ENCODE measurements at places on chromosomes 6 and 20.

- no peak for DNase-seq
Measured at GRCh38 chr6:111870742-111871064, 2.5 kb downstream of the FYN start.

GRCh38 chr20:2697768-2698167, 5.2 kb downstream of the EBF4 start:
- no peak for DNase-seq

GRCh38 chr6:36822506-36823269, 16.6 kb downstream of the CPNE5 start:
- DNase-seq: no peak

- no peak for DNase-seq
Measured at GRCh38 chr20:9516234-9516871, 2.0 kb downstream of the LAMP5 start.

GRCh38 chr6:40336296-40336695, 250.9 kb downstream of the LRFN2 start:
- DNase-seq: no peak

DNA sequence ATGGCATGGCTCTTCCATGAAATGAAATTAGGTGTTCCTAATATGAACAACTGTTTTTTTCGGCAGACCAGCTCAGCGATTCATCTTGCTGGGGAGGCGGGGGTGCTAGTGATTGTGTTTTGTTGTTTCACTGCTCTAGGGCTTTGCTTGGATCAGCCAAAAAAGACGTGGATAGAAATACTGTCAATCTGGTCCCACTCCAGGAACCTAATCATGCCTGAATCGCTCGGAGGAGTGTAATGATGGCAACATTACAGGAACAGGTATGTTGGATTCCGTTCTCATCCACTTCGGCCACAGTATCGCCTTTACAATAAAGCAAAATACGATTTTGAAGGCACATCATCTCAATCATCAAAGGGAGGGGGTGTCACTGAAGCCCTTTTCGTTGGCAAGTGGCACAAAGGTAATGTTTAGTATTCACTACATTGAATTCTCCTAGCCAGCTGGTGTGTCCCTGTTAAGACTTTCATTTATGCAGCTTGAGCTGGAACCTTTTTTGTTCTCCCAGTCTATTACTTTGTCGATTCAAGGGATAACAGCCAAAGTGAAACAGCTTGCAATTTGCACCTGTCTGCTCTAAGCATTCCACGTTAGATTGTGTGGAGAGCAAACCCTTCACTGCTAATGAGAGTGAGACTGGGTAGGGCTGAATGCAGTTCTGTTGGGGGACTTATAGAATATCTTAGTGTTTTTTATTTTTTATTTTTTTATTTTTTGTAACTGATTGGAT, 477.7 kb downstream of the TFAP2A start:
- DNase-seq: no peak

DNA sequence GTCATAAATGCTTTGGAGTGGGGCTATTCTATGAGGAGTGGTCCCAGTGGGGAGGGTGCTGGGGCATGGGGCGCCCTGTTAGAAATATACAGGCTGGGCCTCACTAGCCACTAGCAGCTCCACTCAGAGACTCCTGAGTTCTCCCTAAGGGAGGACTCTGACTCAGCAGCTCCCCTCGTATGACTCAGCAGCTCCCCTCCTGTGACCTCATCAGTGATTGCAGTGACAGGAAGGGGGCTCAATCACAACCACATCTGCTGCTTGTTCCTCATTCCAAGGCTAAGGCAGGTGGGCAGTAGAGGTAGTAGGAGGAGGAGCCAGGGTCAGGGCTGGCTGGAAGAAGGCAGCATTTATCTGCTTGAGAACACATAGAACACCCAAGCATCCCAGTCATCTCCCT, 73.7 kb downstream of the PRND start:
- DNase-seq: no peak

DNA sequence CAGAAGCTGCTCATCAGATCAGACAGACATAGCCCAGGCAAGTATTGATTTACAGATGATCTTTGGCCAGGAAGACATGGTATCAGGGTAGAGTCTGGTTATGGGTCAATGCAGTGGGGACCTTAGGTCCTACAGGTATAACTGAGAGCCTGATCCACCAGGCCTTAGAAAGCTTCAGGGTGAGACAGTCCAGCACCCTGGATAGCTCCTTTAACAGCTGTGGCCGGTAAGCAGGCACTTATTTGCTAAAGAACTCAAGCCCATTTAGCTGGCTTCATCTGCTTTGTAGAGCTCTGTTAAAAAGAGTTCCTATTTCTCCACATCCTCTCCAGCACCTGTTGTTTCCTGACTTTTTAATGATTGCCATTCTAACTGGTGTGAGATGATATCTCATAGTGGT, 39.6 kb downstream of the ESR1 start:
- DNase-seq: no peak

DNA sequence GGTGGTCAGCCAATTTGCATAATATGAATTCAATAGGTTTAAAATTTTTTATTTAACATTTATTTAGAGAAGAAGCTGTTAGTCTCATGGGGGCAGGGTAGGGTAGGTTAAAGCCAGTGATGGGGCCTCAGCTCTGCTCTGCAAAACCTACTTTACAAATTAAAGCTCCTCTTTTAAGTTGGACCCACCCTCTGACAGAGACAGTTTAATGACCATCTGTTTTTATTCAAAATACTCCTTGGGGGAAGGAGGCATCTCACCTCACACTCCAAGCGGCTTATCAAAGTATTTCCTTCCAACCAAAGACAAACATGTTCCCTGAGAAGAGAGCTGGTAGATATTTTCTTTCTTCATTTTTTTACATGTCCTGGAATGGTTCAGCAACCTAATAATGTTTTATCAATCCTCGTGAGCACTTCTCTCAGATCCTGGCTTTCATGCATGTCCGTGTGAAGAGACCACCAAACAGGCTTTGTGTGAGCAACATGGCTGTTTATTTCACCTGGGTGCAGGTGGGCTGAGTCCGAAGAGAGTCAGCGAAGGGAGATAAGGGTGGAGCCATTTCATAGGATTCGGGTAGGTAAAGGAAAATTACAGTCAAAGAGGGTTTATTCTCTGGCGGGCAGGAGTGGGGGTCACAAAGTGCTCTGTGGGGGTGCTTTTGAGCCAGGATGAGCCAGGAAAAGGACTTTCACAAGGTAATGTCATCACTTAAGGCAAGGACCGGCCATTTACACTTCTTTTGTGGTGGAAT, 184.7 kb downstream of the GJA1 start:
- DNase-seq: no peak
